Activated naive CD4-positive, alpha-beta T cell treated with anti-CD3 and anti-CD28 coated beads, Interleukin-2, amount 50 U/mL, for 72 hours (primary cell): ENCODE measurements at places on chromosomes 12 and 14.

DNA sequence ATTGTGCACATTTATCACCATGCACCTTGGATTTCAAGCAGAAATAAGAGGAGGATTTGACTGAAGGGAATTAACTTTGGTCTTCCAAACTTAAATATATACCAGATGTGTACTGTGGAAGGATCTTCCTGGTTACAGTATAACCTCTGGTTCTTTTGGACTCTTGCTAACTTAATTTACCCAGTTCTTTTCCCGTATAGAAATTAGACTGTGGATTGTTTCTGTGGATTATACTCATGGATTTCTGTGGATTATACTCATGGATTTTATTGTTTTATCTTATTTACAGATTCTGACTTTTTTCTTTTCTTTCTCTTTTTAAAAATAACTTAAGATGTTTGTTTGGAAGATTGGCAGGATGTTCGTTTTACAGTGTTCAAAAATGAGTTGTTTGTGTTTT, 215.3 kb downstream of the RAD51B start:
- DNase-seq, result no peak

GRCh38 chr12:47882781-47883546, 21.8 kb downstream of the VDR start:
- peak; percentile 80 for DNase-seq

GRCh38 chr12:47819138-47819895, 386 bp downstream of the HDAC7 start:
- DNase-seq, result peak; percentile 57

DNA sequence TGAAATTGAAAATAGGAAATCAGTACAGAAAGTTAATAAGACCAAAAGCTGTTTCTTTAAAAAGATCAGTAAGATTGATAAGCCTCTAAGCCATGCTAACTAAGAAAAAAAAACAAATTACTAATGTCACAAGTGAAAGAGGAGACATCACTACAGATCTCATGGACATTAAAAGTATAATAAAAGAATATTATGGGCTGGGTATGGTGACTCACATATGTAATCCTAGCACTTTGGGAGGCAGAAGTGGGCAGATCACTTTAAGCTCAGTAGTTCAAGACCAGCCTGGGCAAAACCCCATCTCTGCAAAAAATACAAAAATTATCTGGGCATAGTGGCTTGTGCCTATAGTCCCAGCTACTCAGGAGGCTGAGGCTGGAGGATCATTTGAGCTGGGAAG, 30.5 kb downstream of the B4GALNT3 start:
- no peak for DNase-seq

DNA sequence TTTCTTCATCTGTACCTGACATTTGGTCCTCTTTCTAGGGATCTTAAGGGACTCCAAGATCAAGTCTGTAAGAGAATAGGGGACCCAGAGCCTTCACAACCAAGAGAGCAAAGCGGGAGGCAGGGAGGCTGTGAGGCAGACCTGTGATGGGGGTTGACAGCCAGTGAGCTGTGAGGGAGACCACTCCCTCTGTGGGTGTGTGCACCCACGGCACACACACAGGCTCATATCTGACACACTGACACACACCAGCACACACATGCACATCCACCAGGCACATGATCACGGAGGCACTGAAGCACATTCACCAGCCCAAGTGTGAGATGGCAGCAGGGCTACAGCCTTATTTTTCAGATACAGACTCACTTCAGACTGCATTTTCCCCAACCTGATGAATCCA, 55.2 kb downstream of the SPTB start:
- no peak for DNase-seq
